ENCODE measurements at places on chromosomes 5 and 9.

DNA sequence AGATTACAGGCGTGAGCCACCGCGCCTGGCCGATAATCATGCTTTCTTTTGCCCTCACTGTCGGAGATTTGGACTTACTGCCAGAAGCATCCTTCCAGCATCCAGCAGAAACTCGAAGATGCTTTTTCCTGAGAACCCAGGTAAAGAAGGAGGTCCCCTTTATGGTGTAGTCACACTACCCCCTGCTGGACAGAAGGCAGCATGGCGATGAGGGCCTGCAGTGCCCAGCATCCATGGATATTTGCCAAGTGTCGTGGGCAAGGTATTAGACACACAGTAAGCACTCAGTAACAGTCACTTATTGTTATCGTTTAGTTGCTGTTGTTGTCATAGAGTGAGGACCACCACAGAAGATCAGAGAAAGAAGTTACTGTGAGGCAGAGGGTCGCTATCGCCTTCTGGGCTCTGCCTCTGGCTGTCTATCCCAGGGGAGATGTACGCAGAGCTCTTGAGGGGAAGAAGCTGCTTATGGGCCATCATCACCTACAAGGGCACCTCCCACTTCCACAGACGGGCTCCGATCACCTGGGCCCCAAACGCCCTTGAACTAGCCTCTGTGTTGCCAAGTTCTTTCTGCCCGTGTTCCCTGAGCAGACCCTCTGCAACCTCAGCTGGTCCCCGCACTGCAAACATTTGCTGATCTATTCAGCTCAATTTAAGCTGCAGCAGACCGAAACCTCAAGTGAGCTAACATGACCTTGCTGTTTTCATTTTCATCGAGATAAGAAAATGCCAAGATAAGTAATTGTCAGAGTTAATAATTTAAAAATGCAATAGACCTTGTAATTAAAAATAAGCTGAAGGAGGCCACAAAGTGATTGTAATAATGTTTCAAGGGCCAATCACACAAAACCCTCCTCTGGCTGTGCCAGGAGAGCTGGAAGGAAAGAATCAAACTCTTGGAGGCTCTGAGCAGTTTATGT is 23.9 kb downstream of the C5orf15 start:
- DNase-seq = peak; percentile 60

DNA sequence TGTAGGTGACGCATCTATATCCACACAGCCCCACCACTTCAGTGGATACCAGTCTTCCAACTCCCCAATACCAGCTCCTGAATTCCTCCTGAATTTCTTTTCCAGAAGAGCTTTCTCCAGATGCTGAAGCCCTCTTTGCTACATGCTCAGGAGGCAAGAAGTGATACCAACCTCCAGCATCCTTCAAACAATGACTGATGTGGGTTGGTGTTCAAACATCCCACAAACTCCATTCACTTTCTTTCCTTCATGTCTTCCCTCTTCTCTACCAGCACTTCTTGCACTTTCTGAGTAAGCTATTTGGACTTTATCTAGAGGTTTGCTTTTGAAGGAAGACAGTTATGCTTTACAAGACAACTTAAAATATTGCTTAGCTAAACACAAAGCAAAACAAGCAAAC is 179.9 kb upstream of the RORB start:
- DNase-seq = no peak

- no peak for DNase-seq
Measured at GRCh38 chr9:31587146-31587545, 797.3 kb upstream of the ACO1 start.

DNA sequence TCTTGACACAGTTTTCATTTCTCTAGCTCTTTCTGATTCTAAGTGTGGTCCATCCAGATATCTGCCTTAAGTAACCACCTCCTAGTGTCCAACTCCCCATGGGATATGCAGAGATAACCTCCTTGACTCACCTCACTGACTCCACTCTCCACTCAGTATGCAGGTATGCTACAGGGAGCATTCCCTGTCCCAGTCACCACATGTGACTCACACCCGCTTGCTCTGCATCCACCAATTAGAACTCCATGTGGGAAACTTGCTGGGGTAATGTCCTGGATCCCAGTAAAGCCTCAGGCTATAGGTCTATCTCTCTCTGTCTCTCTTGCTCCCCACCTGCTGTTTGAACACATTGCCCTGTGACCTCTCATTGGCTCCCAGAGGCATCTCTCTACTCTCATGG is 563.9 kb downstream of the HTR1A start:
- no peak for DNase-seq

DNA sequence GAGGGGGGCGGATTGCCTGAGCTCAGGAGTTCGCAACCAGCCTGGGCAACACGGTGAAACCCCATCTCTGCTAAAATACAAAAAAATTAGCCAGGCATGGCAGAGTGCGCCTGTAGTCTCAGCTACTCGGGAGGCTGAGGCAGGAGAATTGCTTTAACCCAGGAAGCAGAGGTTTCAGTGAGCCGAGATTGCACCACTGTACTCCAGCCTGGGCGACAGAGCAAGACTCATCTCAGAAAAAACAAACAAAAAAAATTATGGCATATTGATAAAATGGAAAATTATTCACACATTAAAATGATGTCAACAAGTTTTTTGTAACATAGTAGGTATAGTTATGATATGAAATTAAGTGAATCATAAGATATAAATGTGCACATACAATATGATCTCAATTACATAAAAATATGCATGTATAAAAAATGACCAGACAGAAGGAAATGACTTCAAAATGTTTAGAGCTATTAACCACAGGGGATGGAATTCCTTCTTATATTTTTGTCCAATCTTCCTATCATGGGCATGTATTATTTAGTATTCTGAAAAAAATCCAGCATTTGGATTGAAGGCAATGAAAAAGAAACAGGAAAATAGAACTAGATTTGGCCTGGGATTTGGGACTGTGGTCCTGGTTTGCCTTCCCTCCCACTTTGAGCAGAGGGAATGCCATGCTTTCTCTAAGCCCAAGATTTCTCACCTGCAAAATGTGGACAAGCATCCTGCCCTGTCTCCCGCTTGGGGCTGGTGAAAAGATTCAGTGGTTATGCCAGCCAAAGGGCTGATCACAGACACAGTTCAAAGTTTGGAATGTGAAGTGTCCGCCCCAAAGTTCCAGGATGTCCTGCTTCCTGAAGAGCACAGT is 19.5 kb downstream of the SPAAR start:
- no peak for DNase-seq

DNA sequence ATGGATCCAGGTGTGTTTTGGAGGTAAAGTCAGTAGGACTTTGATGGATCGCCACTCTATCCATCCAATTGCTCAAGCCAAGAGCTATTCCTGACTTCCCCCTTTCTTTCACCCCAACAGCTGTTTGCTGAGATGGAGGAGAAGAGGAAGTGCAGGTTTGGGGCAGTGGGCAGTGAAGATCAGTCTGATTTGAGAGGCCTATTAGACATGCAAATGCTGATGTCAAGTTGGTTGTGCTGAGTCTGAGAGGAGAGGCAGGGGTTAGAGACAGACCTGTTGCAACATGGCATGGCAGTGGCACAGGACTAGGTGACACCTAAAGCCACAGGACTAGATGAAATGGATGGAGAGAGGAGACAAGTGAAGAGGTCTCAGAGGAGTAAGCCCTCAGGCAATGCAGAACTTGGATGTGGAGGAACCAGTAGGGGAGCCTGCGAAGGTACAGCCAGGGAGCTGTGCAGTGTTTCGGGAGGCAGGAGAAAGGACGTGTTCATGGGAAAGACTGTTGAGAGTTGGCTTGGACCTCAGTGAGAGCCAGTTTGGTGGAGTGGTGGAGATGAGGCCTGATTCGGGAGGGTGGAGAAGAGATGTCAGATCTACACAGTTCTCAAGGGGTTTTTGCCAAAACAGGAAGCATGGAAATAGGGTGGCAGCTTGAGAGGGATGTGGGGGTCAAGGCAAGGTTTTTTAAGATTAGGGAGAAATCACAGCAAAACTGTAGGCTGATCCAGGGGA is 175.0 kb downstream of the MACROH2A1 start:
- no peak for DNase-seq

GRCh38 chr9:136307215-136307750 is 3.4 kb upstream of the CCDC187 start:
- no peak for DNase-seq

Measured in fibroblast of lung (primary cell).